Thoracic aorta (tissue), 2 donors: ENCODE measurements at places on chromosomes 7 and 10. TPM values are rescaled to one million over a fixed set of nuclear protein-coding genes. Genes with fewer than 3 reads are reported as not detected.

Gene TRIM50
- total RNA-seq: not detected

Gene DGKB
- not detected for total RNA-seq

Gene MYO3A
- under 0.01 TPM for total RNA-seq

Gene NME8
- not detected for total RNA-seq

Gene NEUROG3
- 2.8 TPM for total RNA-seq

Gene C10orf88
- total RNA-seq: 51.0 TPM

Gene INA
- not detected for total RNA-seq

GRCh38 chr7:131338691-131339390 lies 11.2 kb downstream of the MKLN1 start:
- no peak for DNase-seq

- no peak for DNase-seq
These were observed 50.1 kb downstream of the PTPRN2 start for GRCh38 chr7:158537516-158537882.

DNA sequence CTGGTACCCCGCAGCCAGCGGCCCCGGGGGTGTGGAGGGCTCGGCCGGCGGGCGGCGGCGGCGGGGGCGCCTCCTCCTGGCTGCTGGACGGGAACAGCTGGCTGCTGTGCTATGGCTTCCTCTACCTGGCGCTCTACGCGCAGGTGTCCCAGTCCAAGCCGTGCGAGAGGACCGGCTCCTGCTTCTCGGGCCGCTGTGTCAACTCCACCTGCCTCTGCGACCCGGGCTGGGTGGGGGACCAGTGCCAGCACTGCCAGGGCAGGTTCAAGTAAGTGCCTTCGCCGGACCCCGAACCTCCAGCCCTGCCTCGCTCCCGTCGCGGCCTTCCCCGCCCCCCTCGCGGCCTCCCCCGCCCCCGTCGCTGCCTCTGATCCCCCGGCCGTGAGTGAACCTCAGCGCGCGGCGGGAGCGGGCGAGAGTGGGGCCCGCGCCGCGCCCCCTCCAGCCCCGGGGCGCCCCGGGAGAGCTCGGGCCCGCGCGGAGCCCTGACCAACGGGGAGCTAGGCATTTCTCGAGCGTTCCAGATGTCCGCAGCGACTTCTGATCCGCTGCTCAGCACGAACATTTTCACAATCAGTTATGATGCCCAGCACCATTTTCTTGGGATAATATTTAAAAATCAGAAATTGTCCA lies 727 bp downstream of the ATRNL1 start:
- DNase-seq: no peak

- no peak for DNase-seq
These were observed 66.6 kb upstream of the ANTXRL start for GRCh38 chr10:46220187-46220586.

GRCh38 chr10:127649642-127650041 lies 87.3 kb upstream of the FOXI2 start:
- DNase-seq: no peak

GRCh38 chr7:118478236-118478635 lies 253.7 kb downstream of the ANKRD7 start:
- no peak for DNase-seq

- DNase-seq: no peak
These were observed 532.3 kb upstream of the GALNT17 start for GRCh38 chr7:70599446-70600190.

GRCh38 chr10:46525177-46525823 lies 31.2 kb downstream of the GPRIN2 start:
- no peak for DNase-seq

GRCh38 chr10:98478430-98479222 lies 31.9 kb upstream of the HPS1 start:
- DNase-seq: no peak

- DNase-seq: no peak
These were observed 82.3 kb downstream of the HTR7 start for GRCh38 chr10:90775351-90776028.

DNA sequence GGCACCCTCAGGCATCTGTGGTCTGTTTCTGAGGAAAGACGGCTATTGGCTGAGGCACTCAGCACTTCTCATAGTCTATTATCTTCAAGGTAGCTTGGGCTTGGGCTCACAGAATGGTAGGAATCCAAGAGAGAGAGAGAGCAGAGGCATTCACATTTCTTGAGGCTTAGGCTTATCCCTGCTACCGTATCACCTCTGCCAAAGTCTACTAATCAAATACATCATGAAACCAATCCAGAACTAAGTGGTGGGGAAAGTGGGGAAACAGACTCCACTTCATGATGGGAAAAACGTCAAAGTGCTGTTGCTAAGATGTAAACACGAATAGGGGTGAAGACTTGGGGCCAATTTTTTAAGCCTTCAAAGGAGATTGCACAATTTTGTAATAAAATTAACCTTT lies 271.1 kb upstream of the SEMA3D start:
- no peak for DNase-seq

- DNase-seq: no peak
These were observed 164.6 kb upstream of the PPP1R3A start for GRCh38 chr7:114083166-114084001.

- no peak for DNase-seq
These were observed 28.0 kb upstream of the VSIR start for GRCh38 chr10:71801361-71801760.

- DNase-seq: no peak
These were observed 228.1 kb upstream of the MEOX2 start for GRCh38 chr7:15914611-15915010.

DNA sequence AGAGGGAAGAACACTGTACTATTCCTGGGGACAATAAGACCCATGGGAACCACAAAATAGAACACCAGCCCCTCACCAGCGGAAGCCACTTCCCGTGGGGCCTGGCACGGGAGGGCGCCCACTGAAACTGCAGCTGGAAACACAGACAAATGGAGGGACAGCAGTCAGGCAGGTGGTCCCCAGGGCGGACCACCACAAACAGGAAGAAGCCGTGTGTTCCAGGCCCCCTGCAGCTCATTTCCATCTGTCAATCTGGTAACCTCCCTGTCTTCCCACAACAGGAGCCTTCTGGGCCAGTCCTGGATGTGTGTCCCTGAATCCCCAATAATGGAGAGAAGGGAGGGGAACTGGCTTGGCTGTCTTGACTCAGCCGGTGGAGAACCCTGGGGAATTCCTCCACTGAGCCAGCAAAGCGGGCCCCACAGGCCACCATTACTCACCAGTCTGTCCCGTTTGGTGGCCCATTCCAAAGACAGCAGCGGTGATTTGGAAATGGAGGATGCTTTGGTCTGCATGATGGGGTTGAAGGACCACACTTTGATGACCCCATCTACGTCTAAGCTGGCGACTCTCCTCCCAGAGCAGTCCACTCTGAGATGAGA lies 16.7 kb downstream of the WDR91 start:
- DNase-seq: no peak

DNA sequence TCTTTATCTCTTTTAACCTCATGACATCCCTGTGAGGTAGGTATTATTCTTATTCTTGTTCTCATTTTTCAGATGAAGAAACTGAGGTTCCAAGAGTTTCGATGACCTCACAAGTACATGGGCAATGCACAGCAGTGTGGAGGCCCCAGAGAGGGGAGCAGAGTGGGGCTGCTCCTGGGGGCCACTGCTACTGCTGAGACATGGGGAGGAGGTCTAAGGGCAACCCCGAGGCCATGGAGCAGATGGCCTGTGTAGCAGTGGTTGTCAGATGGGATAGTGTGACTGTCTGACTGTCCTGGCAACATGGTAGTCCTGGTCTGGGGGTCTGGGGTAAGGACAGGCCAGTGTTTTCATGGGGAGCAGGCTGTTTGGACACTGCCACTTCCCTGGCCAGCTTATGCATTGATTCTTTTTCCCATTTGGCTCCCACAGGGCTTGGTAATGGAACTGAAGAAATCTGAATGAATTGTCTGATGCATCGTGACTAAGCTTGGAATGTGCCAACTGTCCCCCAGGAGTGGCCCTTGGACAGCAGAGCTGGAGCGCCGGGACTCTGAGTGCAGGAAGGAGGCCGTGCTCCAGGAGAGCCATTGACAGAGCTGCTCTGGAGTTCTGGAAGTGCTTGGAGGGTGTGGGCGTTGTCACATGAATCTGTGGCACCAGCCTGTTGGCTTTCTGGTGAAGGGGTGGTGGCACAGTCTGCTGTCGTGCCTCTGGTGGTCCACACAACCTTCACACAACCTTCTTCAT lies 40.9 kb downstream of the ADRA2A start:
- no peak for DNase-seq

GRCh38 chr10:124703372-124703771 lies 40.8 kb downstream of the FAM53B start:
- DNase-seq: no peak

DNA sequence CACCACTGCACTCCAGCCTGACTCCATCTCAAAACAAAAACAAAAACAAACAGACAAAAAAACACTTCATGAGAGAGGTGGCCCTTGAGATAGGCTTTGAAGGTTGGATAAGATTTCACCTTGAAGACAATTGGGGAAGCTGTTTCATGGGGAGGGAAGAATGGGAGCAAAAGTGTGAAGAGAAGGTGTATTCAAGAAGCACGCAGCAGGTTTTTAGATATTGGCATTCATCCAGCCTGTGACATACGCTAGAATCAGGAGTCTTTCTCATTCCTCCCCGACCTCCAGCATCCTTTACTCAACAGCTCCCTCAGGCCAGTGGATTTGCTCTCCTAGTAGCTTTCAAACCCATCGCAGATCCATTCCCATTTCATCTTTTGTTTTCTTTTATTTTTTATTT lies 116.3 kb upstream of the FAM171A1 start:
- DNase-seq: no peak
